IPS-NIHi11 (cell line): ENCODE measurements at places on chromosomes 7 and 10.
A peak's percentile ranks its signal among the peaks of the same experiment; 100 is the strongest.

- no peak for DNase-seq
These were observed 98.6 kb upstream of the RPA3 start for GRCh38 chr7:7816816-7817536.

GRCh38 chr10:131116216-131116990 is 195.1 kb downstream of the TCERG1L start:
- no peak for DNase-seq

- DNase-seq: no peak
These were observed 50.9 kb downstream of the CPXM2 start for GRCh38 chr10:123840714-123841113.

DNA sequence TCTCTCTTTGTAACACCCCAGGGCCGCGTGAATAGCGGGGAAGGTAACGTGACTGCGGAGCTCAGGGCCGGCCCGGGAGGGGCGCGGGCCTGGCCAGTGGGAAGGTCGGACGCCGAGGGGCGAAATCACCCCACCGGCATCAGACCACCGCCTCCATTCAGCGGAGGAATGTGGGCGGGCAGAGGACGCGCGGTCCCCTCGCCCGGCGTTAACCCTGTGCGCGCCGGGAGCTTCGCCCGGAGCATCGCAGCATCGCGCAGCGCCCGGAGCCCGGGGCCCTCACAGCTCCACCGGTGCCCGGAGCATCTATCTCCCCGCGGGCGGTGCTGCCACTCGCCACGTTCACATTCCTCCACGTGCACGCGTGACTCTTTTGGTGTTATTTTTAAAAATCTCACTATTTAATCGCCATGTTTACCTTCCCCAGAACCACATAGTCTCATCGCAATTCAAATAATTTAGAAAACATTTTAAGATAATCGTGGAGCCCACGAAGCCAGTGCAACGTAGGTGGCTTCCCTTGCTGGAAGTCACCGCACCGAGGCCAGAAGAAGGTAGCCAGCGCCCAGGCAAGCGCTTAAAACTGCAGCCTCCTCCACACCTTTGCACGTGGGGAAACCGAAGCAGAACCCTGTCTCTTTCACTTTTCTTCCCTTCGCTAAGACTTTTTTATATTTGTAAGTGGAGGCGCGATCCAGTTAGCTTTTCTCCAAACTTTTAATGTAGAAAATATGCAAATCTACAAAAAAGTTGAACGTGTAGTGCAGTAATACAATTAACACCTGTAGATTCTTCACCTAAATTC is 21.8 kb downstream of the FGFBP3 start:
- DNase-seq: peak; percentile 91

DNA sequence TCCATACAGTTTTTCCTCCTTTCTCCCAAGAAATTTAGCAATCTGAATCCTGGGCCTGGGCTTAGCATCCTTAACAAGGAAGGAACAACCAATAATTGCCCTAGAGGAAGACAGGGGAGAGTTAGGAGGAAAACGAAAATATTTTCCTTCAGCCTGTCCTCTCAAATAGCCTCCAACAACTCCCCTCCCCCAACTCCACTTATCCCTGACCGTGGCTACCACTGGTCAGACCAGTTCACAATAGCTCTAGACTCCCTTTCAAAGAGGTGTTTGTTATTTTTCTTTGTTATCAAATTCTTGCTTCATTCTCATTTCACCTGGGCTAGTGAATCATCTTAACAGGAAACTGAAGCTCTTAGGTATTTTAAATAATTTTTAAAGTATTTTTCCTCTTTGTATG is 114.1 kb downstream of the CPED1 start:
- DNase-seq: peak; percentile 15
